Activated CD8-positive, alpha-beta T cell treated with anti-CD3 and anti-CD28 coated beads, Interleukin-2, amount 10 ng/mL, durations not matched to agents 7 days and 5 days (primary cell): ENCODE measurements at places on chromosomes 6 and 20. TPM values are rescaled to one million over a fixed set of nuclear protein-coding genes. Genes with fewer than 3 reads are reported as not detected.

GRCh38 chr20:19633985-19634384 is 124.1 kb upstream of the RIN2 start:
- no peaks in the 10 kb centered on the region for H3K36me3 ChIP-seq
- DNase-seq = no peak
- no peak overlapping the region for H3K27ac ChIP-seq
- no peak overlapping the region for H3K4me3 ChIP-seq
- H3K4me1 ChIP-seq = no peaks in the 10 kb centered on the region

GRCh38 chr20:38961530-38962043 is 557 bp upstream of the DHX35 start:
- H3K4me3 ChIP-seq = peak overlapping the region; percentile 92
- DNase-seq = peak; percentile 39
- no peaks in the 10 kb centered on the region for H3K27me3 ChIP-seq
- peaks cover 28% of the 10 kb centered on the region for H3K4me1 ChIP-seq
- H3K36me3 ChIP-seq = peaks cover 6% of the 10 kb centered on the region

- peak overlapping the region; percentile 91 for H3K4me3 ChIP-seq
- no peaks in the 10 kb centered on the region for H3K27me3 ChIP-seq
- H3K36me3 ChIP-seq = peaks cover 65% of the 10 kb centered on the region
- no peak for DNase-seq
- H3K4me1 ChIP-seq = peaks cover 75% of the 10 kb centered on the region
These were observed 3.1 kb downstream of the PLCG1 start for GRCh38 chr20:41140226-41141133.

DNA sequence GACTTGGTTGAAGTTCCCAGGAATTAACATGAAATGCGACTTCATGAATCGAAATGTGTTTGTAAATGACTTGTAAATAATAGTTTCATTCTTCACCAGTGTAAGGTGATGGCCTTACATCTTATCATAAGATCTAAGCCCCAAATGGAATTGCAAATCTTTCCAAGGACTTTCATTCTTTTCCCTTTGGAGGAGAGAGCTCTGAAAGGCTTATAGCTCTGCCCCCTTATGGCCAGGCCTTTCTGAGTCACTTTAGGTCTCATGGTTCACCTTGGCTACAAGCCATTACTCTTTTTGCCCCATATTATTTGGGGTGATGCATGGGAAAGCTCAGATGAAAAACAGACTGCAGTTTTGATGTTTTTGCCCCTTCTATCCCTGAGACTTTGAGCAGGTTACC is 209.1 kb upstream of the BMP2 start:
- no peak overlapping the region for H3K27ac ChIP-seq
- DNase-seq = no peak
- H3K27me3 ChIP-seq = no peaks in the 10 kb centered on the region
- H3K4me1 ChIP-seq = no peaks in the 10 kb centered on the region

DNA sequence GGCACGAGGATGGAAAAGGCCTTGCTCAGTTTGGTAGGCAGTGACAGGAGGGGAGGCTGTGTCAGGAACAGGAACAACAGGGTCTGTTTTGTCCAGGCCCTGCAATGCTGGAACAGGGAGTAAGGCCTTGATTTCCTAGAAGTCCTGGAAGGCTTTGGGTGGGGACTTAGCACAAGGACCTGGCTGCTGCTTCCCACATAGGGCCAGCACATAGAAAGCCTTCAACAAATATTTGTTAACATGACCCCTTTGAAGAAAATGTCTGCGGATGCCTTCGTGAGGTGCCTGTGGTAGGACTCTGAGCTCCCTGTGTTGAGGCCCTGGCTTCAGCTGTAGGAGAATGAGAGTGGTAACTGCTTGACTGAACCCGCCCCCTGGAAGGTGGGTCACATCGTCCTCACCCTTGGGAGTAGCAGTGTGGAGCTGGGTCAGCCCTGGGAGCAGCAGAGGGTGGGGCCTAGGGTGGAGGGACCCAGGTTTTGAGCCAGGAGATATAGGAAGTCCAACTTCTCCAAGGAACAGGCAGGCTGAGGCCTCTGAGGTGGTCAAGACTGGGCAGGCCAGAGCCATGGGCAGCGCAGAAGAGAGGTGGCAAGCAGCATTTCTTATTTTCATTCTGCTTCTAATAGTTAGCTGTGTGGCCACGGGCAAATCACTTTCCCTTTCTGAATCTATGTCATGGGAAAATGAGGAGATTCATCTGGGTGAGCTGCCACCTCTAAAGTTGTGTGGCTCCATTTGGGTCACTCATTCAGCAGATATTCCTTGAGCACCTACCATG is 50.0 kb downstream of the CNBD2 start:
- DNase-seq = no peak
- no peak overlapping the region for H3K4me3 ChIP-seq
- H3K36me3 ChIP-seq = no peaks in the 10 kb centered on the region
- no peaks in the 10 kb centered on the region for H3K4me1 ChIP-seq
- H3K27me3 ChIP-seq = peaks cover 2% of the 10 kb centered on the region

DNA sequence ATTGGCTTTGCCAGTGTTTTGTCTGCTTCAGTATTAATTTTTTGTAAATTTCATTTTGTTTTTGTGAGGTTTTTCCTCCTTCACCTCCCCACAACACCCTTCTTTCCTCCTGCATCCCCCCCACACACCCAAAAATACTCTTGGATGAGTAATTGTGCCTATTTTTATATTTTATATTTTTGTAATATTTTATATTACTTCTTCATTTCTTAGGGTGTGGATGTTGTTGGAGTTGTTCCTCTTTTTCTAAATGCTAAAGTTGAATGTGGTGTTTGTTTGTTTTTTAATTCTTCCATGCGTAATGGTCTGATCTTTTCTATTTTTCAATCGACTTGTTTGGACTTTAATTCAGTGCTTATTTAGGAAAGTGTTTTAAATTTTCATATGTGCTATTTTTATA is 420.5 kb upstream of the SOX4 start:
- DNase-seq = no peak
- H3K27me3 ChIP-seq = no peaks in the 10 kb centered on the region
- H3K4me1 ChIP-seq = no peaks in the 10 kb centered on the region

DNA sequence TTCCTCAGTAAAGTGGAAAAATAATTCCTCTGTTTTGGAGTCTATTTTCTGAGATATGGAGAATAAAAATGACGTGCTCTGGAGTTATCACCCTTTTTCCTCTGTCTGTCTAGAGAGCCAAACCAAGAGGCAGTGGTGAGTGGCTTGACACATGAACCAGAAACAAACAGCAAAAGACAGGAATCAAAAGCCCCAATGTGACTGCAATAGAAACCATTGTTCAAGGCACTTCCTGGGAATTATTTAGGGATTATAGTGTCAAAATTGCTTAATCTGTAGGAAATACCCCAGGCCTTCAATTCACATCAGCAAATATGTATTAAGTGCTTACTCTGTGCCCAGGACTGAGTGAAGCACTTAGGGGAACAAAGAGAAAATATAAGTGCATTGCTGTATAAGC is 560.4 kb upstream of the JAG1 start:
- H3K27me3 ChIP-seq = no peaks in the 10 kb centered on the region
- H3K4me3 ChIP-seq = no peak overlapping the region
- no peaks in the 10 kb centered on the region for H3K4me1 ChIP-seq
- H3K36me3 ChIP-seq = no peaks in the 10 kb centered on the region
- DNase-seq = no peak

DNA sequence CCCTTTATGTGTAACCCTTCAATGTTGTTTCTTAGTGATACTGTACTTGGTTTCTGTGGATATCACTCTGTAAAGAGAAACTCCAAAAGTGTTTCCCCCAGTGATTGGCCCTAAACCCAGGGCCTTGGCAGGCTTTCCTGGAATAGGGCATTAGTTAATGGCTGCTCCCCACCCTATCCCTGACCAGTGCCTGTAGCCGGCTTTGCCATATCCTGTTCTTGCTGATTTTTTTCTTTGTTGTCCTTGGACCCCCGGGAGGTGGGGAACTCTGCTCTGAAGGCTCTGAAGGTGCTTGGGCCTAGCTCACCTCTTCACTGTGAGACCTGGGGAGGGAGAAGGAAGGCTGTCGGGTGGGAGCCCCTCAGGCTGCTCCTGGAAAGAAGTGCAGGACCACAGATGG is 120.1 kb downstream of the TCP11 start:
- no peaks in the 10 kb centered on the region for H3K36me3 ChIP-seq
- H3K27me3 ChIP-seq = no peaks in the 10 kb centered on the region
- no peak overlapping the region for H3K4me3 ChIP-seq
- DNase-seq = no peak
- H3K4me1 ChIP-seq = no peaks in the 10 kb centered on the region

DNA sequence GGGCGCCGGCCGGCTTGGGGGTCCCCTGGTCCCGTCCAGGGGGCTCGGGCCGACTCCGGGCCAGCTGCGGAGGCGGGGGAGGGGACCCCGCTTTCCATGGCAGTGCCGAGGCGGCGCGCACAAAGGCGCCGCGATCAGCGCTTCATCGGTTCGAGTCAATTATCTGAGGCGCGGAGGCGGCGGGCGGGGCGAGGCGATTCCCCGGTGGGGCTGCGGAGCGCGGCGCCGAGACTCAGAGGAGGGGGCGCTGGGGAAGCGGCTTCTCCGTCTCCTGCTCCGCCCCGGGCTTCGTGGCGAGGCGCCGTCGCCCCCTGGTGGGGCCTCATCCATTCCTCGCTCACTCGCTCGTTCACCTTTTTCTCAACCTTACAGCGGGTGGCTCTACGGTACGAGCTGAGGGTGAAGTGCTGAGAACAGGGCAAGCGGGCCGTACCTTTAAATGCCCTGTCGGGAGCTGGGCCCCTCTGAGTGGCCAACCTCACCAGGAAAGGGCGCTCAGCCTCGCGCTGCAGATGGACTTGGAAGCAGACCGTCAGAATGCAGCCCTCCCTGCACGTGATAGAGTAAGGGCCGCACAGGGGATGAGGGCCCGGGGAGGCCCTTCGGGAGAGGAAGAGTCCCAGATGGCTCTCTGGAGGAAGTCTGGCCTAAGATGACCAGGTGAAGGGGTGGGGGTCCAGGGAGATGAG is 39.9 kb downstream of the SLC52A3 start:
- H3K4me3 ChIP-seq = no peak overlapping the region
- no peaks in the 10 kb centered on the region for H3K36me3 ChIP-seq
- peaks cover 45% of the 10 kb centered on the region for H3K27me3 ChIP-seq
- no peak overlapping the region for H3K27ac ChIP-seq
- peak; percentile 48 for DNase-seq

GRCh38 chr6:25511376-25511775 is 140.6 kb upstream of the SCGN start:
- no peaks in the 10 kb centered on the region for H3K27me3 ChIP-seq
- H3K36me3 ChIP-seq = no peaks in the 10 kb centered on the region
- H3K4me3 ChIP-seq = no peak overlapping the region
- DNase-seq = no peak
- no peaks in the 10 kb centered on the region for H3K4me1 ChIP-seq

Gene ANKRD6
- 9.1 TPM for total RNA-seq

Gene CLVS2
- total RNA-seq = not detected

Gene ARFGEF3
- total RNA-seq = 0.05 TPM
